ENCODE measurements at places on chromosomes 7 and 10.
A peak's percentile ranks its signal among the peaks of the same experiment; 100 is the strongest.

DNA sequence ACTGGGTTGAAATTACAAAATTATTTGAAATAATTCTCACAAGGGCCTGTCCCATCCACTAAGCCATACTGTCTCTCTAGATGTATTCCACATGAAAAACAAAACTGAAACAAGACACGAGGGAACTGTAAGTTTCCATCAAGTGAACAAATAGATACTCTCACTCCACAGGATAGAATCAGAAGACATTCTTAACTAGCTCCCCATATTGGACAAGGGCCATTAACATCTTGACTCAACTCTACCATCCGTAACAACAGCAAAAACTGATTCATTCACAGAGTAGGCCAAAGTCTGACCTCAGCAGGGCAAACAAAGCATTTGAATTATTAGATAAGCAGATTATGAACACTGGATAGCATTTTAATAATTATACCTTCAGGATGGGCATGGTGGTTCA, 29.1 kb downstream of the UBE2H start:
- no peak for DNase-seq

- DNase-seq, result no peak
These were observed 210.1 kb downstream of the JCAD start for GRCh38 chr10:29849126-29849833.

DNA sequence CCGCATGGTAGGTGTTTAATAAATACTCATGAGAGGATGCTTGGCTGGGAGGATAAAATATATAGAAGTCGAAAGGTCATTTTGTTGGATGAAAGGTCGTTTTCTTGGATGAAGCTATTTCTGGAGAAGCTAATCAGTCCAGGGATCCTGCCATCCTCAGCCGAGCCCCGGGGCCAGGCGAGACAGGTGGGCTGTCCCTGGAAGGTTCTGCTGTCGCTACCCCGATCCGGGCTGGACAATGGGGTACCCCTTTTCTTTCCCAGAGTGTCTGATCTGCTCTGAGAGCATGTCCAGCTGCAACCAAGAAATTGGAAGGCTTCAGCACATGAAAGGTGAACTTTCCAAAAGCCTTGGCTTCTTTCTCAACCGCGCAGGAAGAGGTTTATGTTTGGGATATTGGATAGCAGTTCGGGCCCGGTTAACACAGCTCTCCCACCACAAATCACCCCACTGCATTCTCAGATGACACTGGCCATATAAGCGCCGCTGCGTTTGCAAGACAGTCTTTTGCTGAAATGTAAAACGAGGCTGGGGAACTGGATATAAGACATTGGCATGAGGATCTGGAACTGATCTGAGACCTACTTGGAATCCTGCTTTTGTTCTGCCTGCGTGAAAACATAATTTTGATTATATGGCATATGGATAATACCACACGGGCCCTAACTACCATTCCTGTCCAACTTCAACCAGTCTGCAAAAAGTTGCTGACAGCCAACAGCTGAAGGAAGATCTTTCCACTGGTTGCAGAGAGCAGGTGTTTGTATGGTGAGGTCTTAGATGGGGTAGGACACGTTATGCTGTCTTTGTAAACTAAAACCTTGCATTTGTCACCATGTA, 31.2 kb upstream of the MSRB2 start:
- DNase-seq, result no peak

- DNase-seq, result peak; percentile 50
These were observed 32.8 kb downstream of the NOD1 start for GRCh38 chr7:30445770-30446169.

GRCh38 chr7:23261843-23262452, 15.4 kb downstream of the GPNMB start:
- peak; percentile 21 for DNase-seq

DNA sequence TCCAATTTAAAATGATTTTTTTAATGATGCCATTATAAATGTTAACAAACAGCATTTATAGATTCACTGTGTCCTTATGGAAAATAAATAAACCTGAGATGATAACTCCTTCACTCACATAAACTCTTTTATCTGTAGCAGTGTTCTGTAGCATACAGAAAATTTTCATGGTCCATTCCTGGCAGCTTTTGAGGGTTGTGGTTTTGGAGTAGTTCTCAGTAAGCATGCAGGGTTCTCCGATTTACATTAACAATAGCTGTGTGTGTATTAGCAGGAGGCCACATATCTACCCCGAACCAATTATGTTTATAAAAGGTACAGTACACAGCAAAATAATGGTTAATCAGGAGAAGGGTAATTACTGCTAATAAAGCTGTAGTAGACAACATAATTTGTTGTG, 162.7 kb downstream of the CDCA7L start:
- DNase-seq, result no peak

GRCh38 chr7:102288285-102288930, 1.7 kb downstream of the SH2B2 start:
- DNase-seq, result no peak

DNA sequence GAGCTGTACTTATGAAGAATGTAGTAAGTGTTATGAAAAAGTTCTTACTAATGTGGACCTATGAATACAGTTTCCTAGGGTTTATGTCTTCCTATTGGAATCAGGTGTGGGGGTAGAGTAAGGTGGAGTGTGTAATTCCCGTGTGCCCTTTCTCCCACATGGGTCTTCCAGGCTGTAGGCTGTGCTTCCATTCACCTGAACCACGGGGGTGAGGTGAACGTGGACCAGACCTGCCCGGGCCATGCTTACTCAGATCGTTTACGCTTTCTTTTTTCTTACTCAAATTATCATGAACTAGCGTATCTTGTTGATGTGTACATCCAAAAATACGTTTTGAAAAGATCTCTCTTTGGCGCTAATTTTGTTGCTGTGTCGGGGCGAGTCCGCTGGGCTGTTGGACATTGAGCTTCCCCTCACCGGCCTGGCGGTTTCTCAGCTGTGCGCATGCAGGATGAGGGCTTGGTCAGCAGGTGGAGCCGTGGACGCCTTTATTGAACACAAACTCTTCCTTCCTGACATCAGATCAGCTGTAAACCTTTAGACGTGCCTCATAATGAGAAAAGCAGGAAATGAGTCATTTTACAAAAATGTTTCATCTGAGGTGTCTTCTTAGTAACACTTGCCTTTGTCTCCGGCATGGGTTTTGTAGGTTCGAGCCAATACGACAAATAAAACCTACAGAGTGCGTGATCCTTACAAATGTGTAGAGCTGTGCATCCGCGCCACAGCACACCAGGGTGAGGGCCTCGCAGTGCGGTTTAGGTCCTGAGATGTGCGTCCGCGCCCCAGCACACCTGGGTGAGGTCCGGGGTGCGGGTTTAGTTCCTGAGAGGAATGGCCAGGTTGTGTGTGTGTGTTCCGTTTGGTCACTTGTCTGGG, 53.8 kb downstream of the WDR37 start:
- DNase-seq, result peak; percentile 79

DNA sequence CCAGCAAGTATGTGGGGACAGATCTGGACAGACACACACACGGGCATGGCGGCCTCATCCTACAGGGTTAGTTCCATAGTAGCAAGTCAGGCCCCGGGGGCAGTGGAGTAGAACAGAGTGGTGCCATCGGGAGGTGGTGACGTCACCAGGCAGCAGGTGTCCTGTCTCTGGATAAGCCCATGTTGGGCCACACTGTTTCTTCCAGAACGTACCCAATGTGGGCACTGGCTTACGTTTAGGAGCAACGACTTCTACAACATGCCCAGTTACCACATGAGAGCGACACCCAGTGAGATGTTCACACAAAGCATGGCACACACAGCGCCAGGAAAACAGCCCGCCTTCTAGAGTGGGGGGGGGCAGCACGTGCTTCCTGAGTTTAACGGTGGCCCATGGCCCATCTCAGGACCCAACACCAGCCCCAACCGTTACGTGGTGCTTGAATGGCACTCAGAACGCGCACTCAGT, 67.8 kb downstream of the CTBP2 start:
- DNase-seq, result no peak

- DNase-seq, result no peak
These were observed 62.7 kb upstream of the ZPBP start for GRCh38 chr7:50155755-50156154.

GRCh38 chr10:28560617-28561016, 27.7 kb downstream of the WAC start:
- no peak for DNase-seq

- DNase-seq, result no peak
These were observed 496.9 kb downstream of the CCSER2 start for GRCh38 chr10:84825330-84825729.

DNA sequence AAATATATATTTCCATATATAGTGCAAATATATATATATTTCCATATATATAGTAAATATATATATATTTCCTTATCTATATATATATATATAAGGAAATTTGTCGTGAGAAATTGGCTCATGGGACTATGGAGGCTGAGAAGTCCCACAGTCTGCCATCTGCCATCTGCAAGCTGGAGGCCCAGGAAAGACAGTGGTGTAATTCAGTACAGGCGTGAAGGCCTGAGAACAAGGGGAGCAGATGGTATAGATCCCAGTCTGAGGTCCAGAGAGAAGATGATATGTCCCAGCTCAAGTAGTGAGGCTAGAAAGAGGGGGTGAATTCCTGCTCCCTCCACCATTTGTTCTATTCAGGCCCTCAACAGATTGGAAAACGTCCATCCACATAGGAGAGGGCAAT, 78.9 kb downstream of the MTPN start:
- no peak for DNase-seq

GRCh38 chr10:8978100-8978499, 923.6 kb downstream of the GATA3 start:
- no peak for DNase-seq

GRCh38 chr10:44517635-44518034, 132.7 kb upstream of the CXCL12 start:
- no peak for DNase-seq

GRCh38 chr10:113498997-113499396, 53.9 kb upstream of the HABP2 start:
- DNase-seq, result no peak

GRCh38 chr7:66845379-66846095, 75.5 kb upstream of the TMEM248 start:
- no peak for DNase-seq

- no peak for DNase-seq
These were observed 80.5 kb downstream of the C10orf105 start for GRCh38 chr10:71638822-71639719.

DNA sequence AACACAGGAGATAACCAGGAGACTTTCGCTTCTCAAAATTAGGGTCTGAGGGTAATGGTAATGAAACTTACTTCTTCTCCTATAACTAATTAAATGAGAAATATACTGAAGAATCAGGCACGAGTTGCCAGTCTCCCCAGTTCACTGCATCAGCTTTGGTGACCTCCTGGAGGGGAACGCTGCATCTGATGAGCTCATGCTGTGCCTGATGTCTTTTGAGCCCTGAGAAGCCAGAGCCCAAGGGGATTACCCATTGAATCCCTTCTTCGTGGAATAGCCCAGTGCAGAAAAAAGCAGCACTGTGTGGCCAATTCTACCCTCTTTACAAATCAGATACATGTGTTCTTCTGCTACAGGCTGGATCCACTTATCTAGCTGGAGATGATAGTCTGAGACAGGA, 45.1 kb downstream of the CYP2C9 start:
- DNase-seq, result no peak

Measured in central memory CD4-positive, alpha-beta T cell (primary cell).